ENCODE measurements at places on chromosomes 11 and 22. TPM values are rescaled to one million over a fixed set of nuclear protein-coding genes. Genes with fewer than 3 reads are reported as not detected.

DNA sequence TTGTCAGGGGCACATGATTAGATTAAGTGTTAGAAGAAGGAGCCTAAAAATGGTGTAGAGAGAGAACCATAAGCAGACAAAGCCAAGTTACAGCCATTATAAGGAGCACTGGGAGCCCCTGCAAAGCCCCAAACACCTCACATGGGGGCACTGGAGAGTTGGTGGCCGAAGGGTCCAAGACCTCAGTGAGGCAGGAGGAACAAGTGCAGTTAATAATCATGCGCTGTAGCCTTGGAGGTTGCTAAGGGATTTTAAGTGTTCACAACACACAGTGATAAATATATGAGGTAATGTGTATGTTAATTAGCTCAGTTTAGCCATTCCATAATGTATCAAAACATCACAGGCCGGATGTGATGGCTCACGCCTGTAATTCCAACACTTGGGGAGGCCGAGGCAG, 54.4 kb upstream of the JAM3 start:
- DNase-seq = peak; percentile 26

Gene IL10RA
- not detected for total RNA-seq

DNA sequence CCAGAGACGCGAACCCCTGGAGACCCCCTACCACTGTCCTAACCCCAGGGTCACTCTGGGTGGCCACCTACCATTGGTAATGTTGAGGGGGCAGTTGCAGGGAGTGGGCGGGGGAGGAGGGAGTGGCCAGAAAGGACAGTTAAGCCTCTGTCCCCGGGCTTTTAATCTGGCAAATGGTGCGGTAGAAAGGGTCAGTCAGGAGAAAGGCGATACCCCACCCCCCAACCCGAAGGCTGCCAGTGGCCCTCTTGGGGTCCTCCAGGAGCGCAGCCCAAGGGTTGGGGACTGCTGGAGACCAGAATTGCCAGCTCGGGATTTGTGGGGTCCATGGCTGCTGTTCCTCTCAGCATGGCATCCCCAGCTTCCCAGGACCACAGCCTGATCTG, 742 bp downstream of the P2RY2 start:
- no peak for DNase-seq

- DNase-seq = no peak
Observed at GRCh38 chr11:30432178-30432577, 109.3 kb downstream of the ARL14EP start.

DNA sequence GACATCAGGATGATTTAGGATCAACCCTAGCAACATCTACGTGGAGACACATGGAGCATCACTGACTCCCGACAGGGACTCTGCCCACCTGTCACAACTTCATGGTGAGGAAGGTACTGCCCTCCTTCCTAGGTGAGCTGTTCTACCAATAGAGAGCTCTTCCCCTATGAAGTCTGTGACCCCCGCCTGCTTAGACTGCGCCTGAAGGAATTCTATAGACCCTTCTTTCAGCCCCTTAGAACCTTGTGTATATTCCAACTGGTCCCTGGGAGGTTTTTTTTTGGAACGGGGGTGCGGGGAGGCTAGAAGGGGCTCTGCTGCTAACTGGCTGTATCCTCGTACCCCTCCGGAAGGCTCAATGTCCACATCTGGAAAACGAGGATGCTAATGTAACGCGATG, 566 bp downstream of the INTS4 start:
- DNase-seq = peak; percentile 4
